ENCODE measurements at places on chromosomes 6 and 20.

- no peak for DNase-seq
These were observed 34.9 kb upstream of the SLC22A1 start for GRCh38 chr6:160086754-160087153.

GRCh38 chr20:50339466-50339901 lies 148.9 kb downstream of the CEBPB start:
- DNase-seq, result no peak

GRCh38 chr20:4041748-4042411 lies 26.5 kb upstream of the RNF24 start:
- DNase-seq, result no peak

DNA sequence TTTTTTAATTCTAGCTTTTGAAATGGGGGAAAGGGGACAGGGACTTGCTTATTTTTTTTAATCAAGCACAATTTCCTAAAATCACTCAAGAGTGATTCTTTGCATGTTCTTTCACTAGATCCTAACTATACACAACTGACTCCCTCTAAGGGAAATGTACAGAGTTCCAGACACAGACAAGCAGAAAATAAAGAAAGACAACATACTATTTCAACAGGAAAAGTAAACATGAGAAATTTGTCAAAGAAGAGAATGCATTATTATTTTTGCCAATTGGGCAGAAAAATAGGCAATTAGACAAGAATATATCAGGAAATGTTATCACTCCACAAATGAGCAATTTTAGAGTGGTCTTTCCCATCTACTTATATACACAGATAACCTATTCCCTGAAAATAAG lies 128.2 kb downstream of the RNGTT start:
- no peak for DNase-seq

DNA sequence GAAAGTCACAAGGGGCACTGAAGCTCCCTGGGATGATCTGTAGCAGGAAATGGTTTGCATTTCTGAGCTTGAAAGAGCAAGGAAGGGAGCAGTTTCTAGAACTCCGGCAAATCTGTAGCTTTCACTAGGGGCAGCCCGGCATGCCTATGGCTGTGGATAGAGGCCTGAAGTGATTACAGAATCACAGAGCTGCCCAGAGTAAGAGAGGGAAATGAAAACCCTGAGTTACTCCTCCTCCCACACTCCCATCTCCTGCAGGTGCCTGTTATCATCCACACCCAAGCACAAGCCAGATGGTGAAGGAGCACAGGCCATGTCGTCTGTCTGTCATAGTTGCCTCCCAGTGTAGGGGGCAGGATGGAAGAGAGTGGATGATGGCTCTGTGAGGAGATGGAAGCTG lies 37.1 kb downstream of the HLA-F start:
- DNase-seq, result no peak

GRCh38 chr20:11158146-11158545 lies 484.3 kb upstream of the JAG1 start:
- no peak for DNase-seq

DNA sequence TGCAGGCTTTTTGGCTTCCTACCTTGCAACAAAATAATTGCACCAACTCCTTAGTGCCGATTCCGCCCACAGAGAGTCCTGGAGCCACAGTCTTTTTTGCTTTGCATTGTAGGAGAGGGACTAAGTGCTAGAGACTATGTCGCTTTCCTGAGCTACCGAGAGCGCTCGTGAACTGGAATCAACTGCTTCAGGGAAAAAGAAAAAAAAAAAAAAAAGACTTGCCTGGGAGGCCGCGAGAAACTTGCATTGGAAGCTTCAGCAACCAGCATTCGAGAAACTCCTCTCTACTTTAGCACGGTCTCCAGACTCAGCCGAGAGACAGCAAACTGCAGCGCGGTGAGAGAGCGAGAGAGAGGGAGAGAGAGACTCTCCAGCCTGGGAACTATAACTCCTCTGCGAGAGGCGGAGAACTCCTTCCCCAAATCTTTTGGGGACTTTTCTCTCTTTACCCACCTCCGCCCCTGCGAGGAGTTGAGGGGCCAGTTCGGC lies 420 bp downstream of the SOX4 start:
- DNase-seq, result peak; percentile 2

GRCh38 chr20:7346562-7346961 lies 579.1 kb downstream of the BMP2 start:
- no peak for DNase-seq

- no peak for DNase-seq
These were observed 146.7 kb downstream of the TASP1 start for GRCh38 chr20:13492001-13492481.

DNA sequence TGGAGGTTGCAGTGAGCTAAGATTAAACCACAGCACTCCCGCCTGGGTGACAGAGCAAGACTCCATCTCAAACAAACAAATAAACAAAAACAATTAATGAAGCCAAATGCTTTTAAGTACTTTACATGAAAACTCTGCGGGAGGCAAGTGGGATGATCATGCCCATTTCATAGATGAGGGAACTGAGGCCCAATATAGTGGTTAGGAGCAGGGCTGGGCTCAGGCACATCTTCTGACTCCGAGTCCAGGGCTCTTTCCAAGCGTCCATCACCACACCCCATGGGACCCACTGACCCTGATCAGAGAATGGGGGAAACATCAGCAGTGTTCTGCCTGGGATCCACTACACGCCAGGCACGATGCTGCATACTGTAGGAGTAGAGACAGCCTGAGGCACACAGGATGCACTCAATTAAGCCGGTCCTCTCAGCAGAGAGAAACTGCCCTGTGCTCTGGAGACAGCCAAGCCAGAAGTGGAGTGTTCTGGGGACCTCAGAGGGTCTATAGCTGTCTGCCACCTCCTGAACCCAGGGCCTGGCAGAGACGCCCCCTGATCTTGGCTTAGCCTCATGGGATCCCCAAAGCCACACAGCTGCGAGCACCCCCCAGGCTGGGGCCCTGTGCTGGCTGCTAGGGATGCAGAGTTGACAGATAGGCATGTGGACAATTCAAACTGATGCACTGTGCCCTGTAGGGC lies 13.5 kb downstream of the TTBK1 start:
- no peak for DNase-seq

GRCh38 chr6:47905717-47906116 lies 123.9 kb downstream of the OPN5 start:
- DNase-seq, result no peak

GRCh38 chr6:4608361-4609115 lies 167.7 kb upstream of the CDYL start:
- DNase-seq, result no peak

DNA sequence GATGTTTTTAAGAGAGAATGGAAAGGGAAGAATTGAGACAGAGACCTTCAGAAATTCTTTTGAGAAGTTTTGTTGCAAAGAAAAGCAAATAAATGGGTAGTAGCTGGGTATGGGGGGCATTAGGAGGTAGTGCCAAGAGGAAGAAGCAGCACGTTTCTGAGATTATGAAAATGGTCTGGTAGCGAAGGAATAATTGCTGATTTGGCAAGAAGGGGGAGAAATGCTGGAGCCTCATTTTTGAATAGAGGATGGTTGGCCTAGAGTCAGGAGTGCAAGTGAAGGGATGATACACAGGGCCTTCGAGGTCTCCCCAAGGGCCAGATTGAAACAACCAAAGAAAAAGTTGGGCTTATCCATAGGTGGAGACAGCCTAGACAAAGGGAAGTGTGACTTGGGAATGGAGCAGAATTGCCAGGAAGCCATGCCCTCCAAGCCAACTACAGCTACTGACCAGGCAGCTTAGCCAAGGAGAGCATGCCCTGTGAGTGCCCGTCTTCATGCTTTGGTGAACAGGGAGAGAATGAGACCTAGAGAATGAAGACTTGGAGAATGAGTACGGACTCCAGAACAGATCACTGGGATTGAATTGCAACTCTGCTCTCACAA lies 14.2 kb upstream of the TBC1D7 start:
- DNase-seq, result no peak

DNA sequence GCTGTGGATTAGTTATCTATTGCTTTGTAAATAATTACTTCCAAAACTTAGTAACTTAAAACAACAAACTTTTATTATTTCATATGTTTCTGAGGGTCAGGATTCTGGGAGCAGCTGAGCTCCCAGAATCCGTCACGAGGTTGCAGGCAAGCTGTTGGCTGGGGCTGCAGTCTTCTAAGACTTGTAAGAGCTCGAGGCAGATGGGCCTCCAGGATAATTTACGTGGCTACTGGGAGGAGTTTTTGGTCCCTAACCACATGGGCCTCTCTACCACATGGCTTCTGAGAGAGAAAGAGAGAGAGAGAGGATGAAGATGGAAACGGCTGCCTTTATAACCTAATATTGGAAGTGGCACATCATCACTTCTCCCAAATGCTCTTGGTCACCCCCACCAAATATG lies 64.9 kb upstream of the SULF2 start:
- DNase-seq, result no peak

- no peak for DNase-seq
These were observed 416.5 kb downstream of the CDC5L start for GRCh38 chr6:44804016-44804415.

- no peak for DNase-seq
These were observed 679 bp upstream of the RING1 start for GRCh38 chr6:33207552-33208090.

DNA sequence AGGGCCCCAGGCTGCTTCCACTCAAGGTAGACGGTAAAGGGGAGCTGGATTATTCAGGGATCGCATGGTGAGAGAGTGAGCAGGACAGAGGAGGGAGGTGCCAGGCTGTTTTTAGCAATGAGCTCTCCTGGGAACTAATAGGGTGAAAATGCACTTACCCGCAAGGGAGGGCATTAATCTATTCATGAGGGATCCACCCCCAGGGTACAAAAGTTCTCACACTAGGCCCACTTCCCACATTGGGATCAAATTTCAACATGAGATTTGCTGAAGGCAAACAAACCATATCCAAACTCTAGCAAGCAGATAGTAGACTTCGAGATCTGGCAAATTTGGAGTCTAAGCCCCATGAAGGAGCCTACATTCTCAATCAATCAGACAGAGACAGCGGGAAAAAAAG lies 408.6 kb downstream of the RNF144B start:
- DNase-seq, result no peak
